GOT3 (cell line): ENCODE measurements at places on chromosomes 3 and 15.

DNA sequence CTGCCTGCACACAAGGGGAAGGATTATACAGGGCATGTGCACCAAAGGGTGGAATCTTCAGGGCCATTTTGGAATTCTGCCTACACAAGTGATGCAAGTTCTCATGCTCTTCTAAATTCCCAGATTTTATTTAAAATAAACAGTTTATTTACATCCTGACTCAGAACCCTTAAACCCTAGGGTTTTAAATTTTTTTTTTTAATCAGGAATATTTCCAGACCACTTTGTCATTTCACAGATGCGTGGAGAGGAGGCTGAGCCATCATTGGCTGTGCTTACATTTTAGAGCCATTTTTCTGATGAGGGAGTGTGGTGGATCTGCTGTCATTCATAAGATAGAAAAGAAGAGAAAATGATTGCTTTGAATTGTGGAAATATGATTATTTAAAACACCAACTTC is 65.2 kb upstream of the MNS1 start:
- no peak for DNase-seq

DNA sequence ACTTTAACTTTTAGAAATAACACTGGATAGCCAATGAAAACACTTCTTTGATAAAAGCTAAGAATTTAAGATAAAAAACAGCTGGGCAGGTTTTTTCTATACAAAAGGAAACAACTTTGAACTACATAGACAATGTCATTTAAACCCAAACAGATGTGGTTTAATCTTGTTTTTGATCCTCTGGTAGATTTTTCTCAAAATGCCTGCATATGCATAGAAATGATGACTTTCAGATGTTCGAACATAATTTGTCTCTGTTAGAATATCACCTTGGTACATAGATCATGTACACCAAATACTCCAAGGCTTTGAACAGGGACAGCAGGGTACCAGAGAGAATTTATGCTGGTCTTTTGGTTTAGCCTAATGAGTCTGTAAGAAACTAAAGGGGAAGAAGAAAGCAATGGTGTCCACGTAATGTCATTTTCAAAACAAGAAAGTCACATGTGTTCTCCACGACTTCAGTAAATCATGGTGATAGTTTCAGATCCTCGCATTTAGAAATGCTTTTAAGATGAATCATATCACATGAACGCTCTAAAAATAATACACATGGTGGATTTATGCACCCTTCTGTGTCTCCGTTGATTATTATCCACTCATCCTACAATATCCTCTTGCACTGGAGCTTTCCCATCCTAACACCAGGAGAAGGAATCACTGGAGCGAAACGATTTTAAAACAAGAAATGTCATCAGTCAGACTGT is 160.1 kb upstream of the PDZRN3 start:
- no peak for DNase-seq

- no peak for DNase-seq
Observed at GRCh38 chr3:138740072-138740471, 94.7 kb downstream of the PIK3CB start.

GRCh38 chr3:107962946-107963345 is 127.9 kb downstream of the CD47 start:
- DNase-seq: no peak

- no peak for DNase-seq
Observed at GRCh38 chr15:82679626-82680199, 30.0 kb downstream of the AP3B2 start.

GRCh38 chr3:194272221-194272620 is 78.9 kb downstream of the CPN2 start:
- DNase-seq: no peak

GRCh38 chr3:122642935-122643334 is 37.7 kb upstream of the PARP14 start:
- no peak for DNase-seq

DNA sequence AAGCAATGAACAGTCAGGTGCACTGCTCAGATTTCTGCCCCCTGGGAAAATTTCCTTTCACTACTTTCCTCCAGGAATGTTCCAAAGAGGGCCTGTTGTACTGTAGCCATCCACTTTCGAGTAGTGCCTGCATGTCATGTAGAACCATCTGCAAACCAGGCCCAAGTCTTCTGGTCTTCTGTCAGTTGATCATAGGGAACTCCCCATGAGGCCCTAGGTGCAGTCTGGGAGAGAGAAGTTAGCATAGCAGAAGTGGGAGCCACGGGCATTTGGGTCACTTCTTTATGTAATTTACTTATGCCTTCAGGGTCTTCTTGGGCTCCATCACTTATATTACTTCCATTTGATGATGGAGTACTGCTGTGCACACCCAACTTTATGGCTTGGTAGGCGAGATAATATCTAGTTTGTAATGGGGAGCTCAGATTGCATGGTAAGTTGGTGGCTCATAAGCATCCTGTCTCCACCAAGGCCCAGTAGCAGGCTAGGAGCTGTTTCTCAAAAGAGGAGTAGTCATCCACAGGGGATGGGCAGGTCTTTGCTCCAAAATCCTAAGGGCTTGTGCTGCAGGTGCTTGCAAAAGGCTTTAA is 151.4 kb downstream of the NFKBIZ start:
- DNase-seq: no peak

GRCh38 chr3:19384868-19385267 is 236.6 kb downstream of the KCNH8 start:
- no peak for DNase-seq

DNA sequence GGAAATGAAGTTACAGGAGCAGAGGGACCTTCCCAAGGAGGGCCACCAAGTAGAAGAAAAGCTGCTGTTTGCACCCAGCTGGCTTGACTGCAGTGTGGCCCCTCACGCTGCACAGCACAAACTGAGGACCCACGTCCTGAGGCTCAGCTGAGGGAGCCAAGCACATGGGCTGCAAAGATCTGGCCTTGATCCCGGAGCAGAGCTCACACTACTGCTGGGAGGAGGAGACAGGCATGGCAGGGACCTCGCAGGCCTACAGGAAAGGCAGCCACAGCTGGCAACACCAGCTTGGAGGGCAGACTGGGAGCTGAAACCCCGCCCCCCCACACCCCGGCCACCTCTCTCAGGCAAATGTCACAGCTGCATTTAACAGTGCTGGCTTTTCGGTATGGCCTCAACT is 39.7 kb downstream of the KLHL25 start:
- no peak for DNase-seq

DNA sequence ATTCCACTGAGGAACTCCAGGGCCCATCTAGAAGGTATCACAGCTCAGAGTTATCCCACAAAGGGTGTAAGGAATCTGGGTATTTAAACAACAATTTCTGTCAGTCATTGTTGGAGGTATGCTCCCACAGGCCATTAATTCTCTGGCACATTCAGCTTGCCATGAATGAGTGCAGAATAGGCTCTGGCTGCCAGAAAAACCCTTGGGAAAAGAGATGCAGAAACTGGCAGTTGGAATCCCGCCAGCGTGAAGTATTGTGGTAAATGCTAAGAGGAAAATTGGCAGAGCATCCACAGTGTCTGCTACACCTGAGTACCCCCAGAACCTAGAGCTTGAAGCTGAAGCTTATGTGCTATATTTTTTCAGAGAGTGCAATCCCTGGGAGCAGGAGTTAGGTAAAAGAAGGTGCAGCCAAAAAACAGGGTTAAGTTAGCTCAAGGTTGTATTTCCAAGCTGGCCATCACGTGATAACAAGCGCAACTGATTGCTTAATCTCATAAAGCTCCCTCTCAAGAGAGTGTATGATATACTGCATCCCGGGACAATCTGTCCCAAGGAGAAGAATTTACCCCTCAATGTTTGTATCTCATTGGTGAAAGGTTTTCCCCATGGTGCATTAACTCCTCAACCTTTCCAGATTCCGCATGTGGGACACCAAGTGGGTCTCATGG is 94.2 kb upstream of the ACP3 start:
- no peak for DNase-seq

- no peak for DNase-seq
Observed at GRCh38 chr3:143643905-143644304, 204.4 kb downstream of the SLC9A9 start.

- DNase-seq: no peak
Observed at GRCh38 chr3:104316118-104316517, 1050.6 kb upstream of the ALCAM start.

GRCh38 chr15:74420193-74420905 is 13.4 kb downstream of the SEMA7A start:
- no peak for DNase-seq

GRCh38 chr15:35912196-35912595 is 366.2 kb upstream of the DPH6 start:
- DNase-seq: no peak

GRCh38 chr3:128071771-128072453 is 19.7 kb downstream of the SEC61A1 start:
- no peak for DNase-seq

DNA sequence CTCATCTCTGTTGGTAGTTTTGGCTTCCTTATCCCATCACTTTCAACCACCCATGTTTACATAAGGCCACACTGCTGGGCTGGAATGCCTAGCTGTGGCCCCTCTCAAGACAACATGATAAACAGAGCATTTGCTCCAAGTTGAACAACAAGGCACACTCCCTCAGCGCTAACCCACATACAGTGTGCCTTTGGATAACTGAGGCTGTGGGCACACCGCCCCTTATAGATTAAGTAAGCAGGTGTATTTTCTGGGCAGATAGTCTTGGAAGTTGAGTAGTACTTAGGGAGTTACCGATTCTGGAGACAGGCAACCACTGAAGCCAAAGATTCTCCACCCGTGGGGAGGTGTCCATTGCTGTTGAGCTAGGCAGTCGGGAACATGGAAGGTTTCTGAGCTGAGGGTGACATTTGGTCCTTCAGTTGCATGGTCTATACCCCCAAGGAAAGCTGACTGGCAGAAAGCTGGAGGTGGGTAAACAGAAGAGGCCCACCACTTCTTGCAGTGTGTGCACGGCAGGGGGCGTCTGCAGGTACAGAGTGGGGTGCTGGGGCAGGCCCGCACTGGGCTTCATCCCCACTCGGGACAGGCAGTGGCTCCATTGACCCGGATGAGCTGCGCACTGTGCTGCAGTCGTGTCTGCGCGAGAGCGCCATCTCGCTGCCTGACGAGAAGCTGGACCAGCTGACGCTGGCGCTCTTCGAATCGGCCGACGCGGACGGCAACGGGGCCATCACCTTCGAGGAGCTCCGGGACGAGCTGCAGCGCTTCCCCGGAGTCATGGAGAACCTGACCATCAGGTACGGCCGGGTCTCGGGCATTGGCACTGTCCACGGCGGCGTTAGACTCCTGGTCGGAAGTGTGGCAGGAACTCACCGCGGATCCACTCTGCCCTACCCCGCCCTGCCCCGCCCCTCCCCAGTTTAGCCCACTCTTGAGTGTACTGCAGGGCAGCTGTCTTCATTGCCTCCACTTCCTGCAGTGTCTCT is 16.8 kb downstream of the NOX5 start:
- DNase-seq: no peak

- DNase-seq: no peak
Observed at GRCh38 chr3:111700054-111700453, 104.9 kb upstream of the ZBED2 start.

- DNase-seq: no peak
Observed at GRCh38 chr3:193029800-193030199, 112.1 kb upstream of the MB21D2 start.

DNA sequence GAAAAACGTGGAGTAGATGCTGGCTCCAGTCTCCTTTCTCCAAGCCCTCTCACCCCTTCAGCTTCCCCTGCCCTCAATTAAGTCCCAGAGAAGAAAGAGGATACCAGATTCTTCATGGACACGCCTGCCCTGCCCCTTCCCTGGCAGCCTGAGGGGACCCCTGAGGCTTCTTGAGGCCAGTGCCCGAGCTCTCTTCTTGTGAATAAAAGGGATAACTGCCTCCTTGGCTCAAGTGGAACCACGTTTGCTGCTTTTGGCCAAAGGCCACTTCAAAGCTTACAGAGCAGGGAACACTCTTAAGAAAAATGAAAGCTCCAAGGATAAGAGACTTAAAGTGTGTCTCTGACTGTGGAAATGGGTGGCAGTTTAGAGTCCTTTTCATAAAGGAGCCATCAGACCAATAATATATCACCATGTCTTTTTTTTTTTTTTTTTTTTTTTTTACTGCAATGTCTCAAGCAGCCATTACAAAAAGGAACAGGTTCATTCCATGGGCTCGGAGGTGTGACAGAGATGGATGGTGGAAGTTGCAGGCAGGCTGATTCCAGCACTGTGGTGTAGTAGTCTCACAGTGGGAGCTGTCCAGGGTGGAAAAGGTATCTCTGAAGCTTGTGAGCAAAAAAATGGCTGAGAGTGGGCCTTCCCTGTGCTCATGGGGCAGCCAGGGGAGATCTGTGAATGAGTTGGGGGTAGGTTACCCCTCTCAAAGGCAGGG is 108.8 kb downstream of the SEMA5B start:
- DNase-seq: no peak

DNA sequence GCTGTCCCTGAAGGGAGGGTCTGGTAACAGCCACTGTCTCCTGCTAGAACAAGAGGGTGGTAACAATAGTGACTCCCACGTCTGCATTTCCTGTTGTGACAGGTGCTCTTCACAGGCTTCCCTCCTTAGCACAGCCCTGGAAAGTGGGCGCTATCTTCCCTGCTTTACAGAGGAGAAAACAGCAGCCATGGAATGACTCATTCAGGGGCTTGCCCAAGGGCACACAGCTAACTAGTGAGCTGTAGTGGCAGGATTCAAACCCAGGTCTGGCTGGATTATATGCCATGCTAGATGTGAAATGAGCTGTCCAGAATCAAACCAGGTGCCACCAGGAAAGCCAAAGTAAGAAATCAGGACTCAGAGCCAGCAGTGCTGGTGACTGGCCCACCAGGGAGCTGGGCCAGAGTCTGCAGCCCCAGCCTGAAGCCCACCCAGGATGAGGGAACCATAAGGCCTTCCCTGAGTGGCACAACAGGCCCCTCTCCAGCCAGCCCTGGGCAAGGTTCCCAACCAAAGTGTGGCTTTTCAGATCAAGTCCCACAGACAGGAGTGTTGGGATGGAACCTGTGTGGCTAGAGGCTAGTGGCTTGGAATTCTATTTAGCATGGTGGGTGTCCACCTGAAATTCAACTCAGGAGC is 102.4 kb downstream of the ETFA start:
- DNase-seq: no peak

DNA sequence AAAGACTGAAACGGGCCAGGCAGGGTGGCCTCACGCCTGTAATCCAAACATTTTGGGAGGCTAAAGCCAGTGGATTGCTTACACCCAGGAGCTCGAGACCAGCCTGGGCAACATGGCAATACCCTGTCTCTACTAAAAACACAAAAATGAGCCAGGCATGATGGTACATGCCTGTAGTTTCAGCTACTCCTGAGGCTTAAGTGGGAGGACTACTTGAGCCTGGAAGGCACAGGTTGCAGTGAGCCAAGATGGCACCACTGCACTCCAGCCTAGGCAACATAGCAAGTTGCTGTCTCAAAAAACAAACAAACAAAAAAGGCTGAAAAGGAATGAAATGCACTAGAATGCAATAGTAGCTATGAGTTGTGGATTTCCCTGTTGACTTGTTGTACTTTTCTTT is 94.7 kb downstream of the STAG1 start:
- no peak for DNase-seq

DNA sequence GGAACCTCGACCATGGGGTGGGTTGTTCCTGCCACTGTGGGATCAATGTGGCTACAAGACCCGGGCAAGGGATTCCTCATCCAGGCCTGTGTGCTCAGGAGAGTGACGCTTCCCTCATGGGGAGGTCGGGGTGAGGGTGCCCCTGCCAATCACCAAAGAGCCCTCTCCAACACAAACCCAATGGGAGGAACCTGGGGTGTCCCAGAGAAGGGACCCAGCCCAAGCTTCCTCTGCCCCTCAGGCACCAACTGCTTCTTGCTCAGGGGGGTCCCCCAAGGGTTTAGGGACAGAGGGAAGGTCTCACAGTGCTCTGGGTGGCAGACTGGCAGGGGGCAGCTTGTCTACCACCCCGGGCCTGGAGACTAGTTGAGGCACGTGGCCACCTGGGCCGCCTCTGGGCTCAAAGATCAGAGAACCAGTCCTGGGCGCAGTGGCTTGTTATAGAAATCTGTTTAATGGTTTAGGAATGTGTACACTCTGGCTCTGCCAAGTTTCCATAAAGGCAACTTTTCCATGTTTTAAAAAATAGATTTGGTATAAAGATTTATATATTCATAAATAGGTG is 26.6 kb downstream of the GP9 start:
- DNase-seq: no peak
